ENCODE measurements at places on chromosomes 7 and 10.

DNA sequence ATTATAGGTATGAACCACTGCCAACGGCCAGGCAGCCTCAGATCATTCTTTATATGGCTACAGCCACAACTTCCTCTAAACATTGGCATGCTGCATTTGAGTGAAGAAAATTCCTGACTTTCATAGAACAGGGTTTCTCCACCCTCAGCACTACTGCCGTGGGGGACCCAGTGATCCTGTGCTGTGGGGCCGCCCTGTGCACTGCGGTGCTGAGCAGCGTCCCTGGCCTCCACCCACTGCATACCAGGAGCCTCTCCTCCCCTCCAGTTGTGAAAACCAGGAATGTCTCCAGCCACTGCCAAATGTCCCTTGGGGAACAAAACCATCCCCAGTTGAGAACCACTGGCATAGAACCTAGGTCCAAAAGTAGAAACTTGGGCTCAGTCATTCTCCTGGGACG lies 15.8 kb downstream of the CNPY1 start:
- no peak for DNase-seq

DNA sequence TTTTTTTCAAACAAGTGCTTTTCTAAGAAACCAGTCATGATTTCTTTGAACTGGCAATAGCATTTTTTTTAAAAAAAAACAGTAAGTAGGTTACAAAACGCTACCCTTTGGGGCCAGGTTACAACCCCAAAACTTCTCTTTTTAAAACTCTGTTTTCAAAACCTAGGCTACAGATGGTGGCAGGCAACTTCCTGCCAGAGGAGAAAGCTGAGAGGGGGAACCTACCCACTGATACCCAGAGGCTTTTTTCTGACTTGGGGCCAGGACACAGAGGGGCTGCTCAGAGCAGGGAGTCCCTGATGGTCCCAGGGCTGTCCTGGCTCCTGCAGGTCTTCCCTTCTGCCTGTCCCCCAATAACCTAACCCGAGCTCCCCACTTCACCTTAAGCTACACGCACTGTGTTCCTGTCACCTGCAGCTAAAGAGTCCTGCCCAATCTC lies 6.9 kb downstream of the STN1 start:
- DNase-seq, result no peak

- no peak for DNase-seq
Measured at GRCh38 chr7:81491573-81491972, 278.3 kb downstream of the HGF start.

DNA sequence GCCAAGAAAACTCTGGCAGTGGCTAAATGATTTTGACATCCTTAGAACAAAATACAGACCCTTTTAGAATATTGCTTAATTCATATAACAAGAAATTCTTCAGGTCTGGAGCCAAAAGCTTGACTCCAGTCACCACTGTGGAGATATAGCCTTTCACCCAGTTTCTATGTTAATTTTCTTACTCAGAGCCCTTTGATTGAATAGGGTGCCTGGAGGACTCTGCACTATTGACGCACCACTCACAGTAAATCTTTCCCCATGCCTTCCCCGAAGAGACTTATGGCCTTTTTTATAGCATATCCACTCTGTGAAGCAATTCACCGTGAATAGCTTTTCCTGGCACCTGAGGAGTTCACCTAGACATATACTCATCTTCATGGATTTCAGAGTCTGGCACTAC lies 613.8 kb downstream of the ZWINT start:
- no peak for DNase-seq

GRCh38 chr7:2807845-2808772 lies 36.0 kb downstream of the GNA12 start:
- no peak for DNase-seq

All from muscle of leg (tissue), 16 donors.